ENCODE measurements at places on chromosomes 2 and 18.

DNA sequence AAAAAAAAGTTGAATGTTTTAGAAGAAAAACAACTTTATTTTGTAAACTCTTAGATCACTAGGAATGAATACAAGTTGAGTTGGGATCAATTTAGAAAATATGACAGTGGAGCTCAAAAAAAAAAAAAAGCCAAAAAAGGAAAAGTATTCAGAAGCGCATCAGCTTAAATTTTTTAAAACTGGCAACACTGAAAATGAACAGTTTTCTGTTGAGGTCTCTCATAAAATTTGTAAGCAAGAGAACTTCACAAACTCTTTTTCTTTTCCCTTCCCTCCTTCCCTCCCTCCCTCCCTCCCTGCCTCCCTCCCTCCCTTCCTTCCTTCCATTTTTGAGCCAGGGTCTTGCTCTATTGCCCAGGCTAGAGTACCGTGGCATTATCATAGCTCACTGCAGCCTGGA, 143.9 kb downstream of the B3GNT2 start:
- DNase-seq, result no peak

DNA sequence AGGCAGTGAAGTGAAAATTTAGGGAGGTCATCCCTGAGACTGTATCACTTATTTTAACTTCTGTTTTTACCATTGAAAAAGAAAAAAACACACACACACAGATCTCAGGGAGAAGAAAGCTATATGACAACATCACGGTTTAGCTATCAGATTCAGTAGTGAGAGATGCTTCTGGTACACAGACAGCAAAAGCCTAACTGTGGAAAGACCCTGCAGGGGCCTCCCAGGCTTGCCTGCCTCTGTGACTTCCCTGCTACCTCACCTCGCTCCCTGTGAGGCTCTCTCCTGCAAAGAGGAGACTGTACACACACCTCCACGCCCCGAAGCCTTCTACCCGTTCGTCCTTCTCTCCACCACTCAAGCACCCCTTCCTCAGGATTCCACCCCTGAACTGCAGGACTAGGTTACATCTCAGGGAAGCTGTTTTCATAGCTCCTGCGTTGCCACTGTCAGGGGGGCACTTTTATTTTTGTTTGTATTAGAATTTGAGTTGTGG, 86.3 kb downstream of the EPB41L3 start:
- no peak for DNase-seq

DNA sequence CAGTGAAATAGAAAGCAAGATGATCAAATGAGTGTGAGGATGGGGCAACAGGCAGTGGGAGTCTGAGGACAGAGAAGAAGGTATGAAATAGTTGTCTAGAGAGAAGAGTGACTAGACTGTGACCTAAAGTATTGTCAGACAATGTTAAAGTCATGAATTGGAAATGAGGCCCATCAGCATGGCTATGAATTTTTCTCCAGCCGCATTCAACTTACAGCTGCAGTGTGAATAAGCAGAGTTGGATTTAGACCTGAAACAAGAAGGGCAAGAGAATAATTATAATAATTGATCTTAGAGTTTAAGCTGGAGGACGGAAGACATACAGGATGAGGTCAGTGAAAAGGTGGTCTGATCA, 4.2 kb upstream of the TSPYL6 start:
- no peak for DNase-seq

DNA sequence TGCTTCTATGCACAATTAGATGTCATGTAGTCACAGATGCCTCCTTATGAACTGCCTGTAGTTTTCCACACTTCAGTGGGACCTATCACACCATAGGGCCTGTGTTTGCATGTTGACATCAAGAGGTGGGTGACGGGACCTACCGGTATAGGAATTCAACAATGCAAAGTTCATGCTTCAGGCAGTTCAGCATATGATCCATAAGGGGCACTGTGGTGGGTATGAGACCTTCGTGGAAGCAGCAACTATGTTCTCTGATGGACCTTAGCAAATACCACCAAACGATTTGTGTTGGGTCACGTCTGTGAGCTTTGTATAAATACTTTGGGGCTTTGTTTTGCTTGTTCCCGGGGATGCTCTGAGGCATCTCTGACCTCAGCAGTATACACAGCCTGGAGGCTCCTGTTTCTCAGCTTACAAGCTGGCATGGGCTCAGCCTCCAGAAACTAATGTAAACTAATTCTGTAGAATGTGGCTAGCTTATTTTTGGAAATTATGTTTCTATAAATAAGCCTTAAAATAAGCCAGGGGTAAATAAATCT, 111.6 kb downstream of the DTNA start:
- no peak for DNase-seq

GRCh38 chr2:85953476-85953875, 64.7 kb upstream of the ST3GAL5 start:
- DNase-seq, result no peak

DNA sequence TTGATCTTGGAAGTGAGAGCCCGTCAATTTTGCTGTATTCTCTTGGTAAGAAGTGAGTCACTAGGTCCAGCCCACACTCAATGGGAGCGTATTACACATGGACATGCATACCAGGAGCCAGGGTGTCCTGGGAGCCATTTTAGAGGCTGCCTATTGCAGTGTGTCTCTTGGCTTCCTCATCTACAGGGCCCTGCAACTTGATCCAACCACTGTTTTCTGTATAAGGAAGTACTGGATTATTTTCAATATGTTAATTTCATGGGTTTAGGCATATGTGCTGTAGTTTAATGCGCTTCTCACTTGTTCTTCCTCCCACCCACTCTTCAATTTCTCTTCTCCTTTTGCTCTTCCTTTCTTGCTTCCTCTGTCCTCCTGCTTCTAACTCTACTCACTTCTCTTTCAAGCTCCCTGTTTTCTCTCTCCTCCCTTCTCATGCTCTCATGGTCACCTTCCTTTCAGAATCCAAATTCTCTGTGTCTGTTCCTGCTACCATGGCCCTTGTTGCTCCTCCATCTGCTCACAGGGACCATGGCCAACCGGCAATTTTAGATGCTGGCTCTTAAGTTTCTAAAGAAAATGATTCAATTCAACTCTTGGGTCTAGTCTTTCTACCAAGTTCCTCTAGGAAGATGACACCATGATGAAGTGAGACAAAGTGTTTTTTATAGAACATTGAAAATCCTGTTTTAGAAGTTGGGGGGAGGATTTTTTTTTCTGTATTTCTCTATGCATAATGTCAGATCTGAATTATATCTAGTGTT, 152.0 kb upstream of the ZEB2 start:
- no peak for DNase-seq

DNA sequence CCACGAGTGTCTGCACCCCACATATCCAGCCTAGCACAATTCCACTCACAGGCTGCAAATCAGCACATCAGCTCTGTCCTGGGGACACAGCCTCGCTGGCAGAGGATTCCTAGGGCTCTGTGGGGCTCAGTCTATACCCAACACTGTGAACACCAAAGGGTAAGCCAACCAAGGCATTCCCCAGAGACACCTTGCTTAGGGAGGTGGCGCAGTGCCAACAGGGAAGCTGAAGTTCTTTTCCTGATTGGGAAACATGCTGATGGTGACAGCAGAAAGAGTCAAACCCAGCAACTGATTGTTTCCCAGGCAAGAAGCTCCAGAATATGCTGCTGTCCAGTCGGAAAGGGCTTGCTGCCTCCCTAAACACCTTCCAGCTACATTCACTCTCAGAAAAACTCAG, 55.8 kb downstream of the TTC32 start:
- DNase-seq, result no peak

GRCh38 chr2:33765122-33765521, 166.0 kb upstream of the FAM98A start:
- no peak for DNase-seq

GRCh38 chr2:32864334-32865111, 82.2 kb upstream of the LTBP1 start:
- DNase-seq, result no peak

DNA sequence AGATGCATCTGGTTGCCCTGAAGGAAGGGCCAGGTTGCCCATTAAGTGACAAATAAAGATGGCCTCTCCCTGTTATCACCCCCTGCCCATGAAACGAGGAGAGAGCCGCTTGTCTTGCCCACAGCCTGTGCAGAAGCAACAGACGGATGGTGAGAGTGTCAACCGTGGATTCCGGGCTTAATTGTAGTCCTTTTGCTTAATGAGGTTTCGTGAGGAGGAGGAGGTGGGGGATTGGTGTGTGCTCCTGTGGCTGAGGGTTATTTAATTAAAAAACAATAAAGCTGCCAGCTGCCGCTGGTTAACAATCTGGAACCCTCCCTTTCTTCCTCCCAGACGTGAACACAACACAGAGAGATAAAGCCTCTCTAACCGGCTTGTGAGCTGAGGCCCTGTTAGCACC, 188.0 kb upstream of the PARD3B start:
- DNase-seq, result no peak

Data from CD4-positive, alpha-beta T cell treated with Interleukin-1 beta for 1 hour (primary cell).